ENCODE measurements at places on chromosomes 12 and 14. TPM values are rescaled to one million over a fixed set of nuclear protein-coding genes. Genes with fewer than 3 reads are reported as not detected.
A peak's percentile ranks its signal among the peaks of the same experiment; 100 is the strongest.

DNA sequence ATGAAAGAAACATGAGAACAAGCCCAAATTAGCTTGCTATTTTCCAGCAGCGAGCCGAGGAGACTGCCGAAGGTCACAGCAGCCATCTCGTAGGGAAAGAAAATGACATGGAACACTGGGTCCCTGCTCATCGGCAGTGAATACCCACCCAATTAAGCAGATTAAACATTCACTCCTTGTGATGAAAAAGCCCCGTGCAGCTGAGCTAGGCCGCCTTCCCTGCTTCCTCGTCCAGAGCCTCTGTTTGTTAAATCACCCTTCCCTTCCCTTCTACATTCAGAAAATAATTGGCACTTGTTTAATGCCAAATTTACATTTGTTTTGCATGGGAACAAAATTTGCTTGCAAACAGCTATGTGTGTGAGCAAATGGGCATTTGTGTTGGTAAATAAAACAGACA is 342.5 kb downstream of the RMST start:
- no peaks in the 10 kb centered on the region for H3K36me3 ChIP-seq
- H3K4me3 ChIP-seq = no peak overlapping the region
- H3K4me1 ChIP-seq = no peaks in the 10 kb centered on the region
- no peaks in the 10 kb centered on the region for H3K27me3 ChIP-seq
- no peak for DNase-seq

GRCh38 chr12:9039397-9039977 is 50.1 kb downstream of the KLRG1 start:
- peaks cover 30% of the 10 kb centered on the region for H3K4me1 ChIP-seq
- H3K27me3 ChIP-seq = peaks cover 2% of the 10 kb centered on the region
- peak; percentile 47 for DNase-seq
- no peak overlapping the region for H3K4me3 ChIP-seq
- no peak overlapping the region for H3K27ac ChIP-seq
- peaks cover 1% of the 10 kb centered on the region for H3K36me3 ChIP-seq

DNA sequence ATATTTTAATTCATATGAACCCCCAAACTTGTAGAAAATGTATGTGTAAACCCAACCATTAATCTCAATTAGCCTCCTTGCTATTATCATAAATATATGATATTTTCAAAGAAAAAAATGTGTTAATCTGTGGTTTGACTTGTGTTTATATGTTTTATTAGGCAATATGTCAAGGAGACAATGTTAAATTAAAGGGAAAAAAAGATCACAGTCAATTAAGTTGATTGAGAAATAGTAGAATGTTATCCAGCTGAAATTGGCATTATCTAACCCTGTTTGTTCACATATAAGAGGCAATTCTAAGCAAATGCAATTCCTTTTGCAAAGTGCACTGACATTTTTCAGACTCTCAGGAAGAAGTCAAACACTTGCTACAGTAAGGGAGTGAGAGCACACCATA is 745.3 kb downstream of the C12orf50 start:
- H3K4me1 ChIP-seq = no peaks in the 10 kb centered on the region
- no peaks in the 10 kb centered on the region for H3K27me3 ChIP-seq
- H3K4me3 ChIP-seq = no peak overlapping the region
- DNase-seq = no peak
- H3K36me3 ChIP-seq = no peaks in the 10 kb centered on the region

- H3K4me1 ChIP-seq = no peaks in the 10 kb centered on the region
- H3K36me3 ChIP-seq = no peaks in the 10 kb centered on the region
- no peak overlapping the region for H3K27ac ChIP-seq
- H3K27me3 ChIP-seq = peaks cover 5% of the 10 kb centered on the region
Measured at GRCh38 chr14:59427653-59428580, 37.3 kb downstream of the GPR135 start.

DNA sequence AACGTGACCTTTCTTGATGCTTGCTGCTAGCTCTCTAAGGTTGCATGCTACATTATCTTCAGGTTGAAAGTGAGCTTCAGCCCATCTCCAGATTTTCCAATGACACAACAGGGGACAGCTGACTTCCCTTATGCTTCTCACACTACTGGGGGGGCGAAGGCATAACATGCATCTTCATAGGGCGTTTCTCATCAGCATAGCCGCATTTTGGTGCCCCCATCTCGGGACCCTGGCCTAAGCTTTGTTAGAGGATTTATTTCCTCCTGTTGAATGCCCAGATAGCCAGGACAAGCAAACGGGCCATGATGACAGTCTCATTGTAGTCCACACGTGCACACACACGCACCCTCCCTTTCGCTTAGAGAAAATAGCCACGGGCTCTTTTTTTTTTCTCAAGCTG is 30.7 kb downstream of the SSPN start:
- no peak overlapping the region for H3K27ac ChIP-seq
- no peaks in the 10 kb centered on the region for H3K4me1 ChIP-seq
- no peak overlapping the region for H3K4me3 ChIP-seq
- no peaks in the 10 kb centered on the region for H3K36me3 ChIP-seq

- H3K36me3 ChIP-seq = no peaks in the 10 kb centered on the region
- H3K27me3 ChIP-seq = no peaks in the 10 kb centered on the region
- H3K4me3 ChIP-seq = no peak overlapping the region
- no peak overlapping the region for H3K27ac ChIP-seq
- no peak for DNase-seq
Measured at GRCh38 chr14:55851961-55852360, 266.2 kb upstream of the PELI2 start.

GRCh38 chr12:71060426-71060825 is 97.4 kb downstream of the TSPAN8 start:
- H3K4me1 ChIP-seq = no peaks in the 10 kb centered on the region
- DNase-seq = no peak
- H3K4me3 ChIP-seq = no peak overlapping the region
- H3K36me3 ChIP-seq = no peaks in the 10 kb centered on the region
- no peak overlapping the region for H3K27ac ChIP-seq

- peak; percentile 50 for DNase-seq
- peaks cover 2% of the 10 kb centered on the region for H3K36me3 ChIP-seq
- H3K4me1 ChIP-seq = peaks cover 25% of the 10 kb centered on the region
- H3K27me3 ChIP-seq = peaks cover 75% of the 10 kb centered on the region
- peak overlapping the region; percentile 85 for H3K27ac ChIP-seq
- H3K4me3 ChIP-seq = peak overlapping the region; percentile 87
Measured at GRCh38 chr14:72892103-72892878, 1.6 kb downstream of the DPF3 start.

GRCh38 chr12:100268835-100269564 is 2.0 kb downstream of the SCYL2 start:
- peaks cover 38% of the 10 kb centered on the region for H3K4me1 ChIP-seq
- peak overlapping the region; percentile 7 for H3K27ac ChIP-seq
- DNase-seq = no peak
- no peaks in the 10 kb centered on the region for H3K27me3 ChIP-seq
- peak overlapping the region; percentile 90 for H3K4me3 ChIP-seq
- peaks cover 8% of the 10 kb centered on the region for H3K36me3 ChIP-seq

DNA sequence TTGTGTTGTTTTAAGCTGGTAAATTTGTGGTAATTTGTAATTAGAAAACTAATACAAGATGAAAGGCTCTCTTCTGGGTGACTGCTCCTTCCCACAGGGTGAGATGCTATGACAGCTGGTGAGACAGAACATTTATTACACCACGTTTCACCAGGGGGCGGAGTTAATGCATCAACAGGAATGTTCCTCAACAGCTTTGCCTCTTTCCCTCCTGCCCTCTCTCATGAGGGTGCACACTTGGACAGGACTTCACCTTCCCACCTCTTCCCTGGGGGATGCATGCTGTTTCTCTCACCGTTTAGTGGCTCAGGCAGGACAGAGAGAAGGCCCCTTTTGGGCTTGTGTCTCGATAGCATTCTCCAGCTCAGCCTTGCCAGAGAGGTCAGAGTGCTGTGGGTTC is 13.4 kb upstream of the PPP1R1A start:
- no peaks in the 10 kb centered on the region for H3K36me3 ChIP-seq
- no peak overlapping the region for H3K27ac ChIP-seq
- H3K4me3 ChIP-seq = no peak overlapping the region
- DNase-seq = no peak
- H3K27me3 ChIP-seq = peaks cover 17% of the 10 kb centered on the region

GRCh38 chr12:119383206-119383605 is 48.7 kb downstream of the CCDC60 start:
- H3K4me3 ChIP-seq = no peak overlapping the region
- H3K36me3 ChIP-seq = no peaks in the 10 kb centered on the region
- peaks cover 1% of the 10 kb centered on the region for H3K27me3 ChIP-seq
- H3K4me1 ChIP-seq = no peaks in the 10 kb centered on the region
- DNase-seq = no peak

DNA sequence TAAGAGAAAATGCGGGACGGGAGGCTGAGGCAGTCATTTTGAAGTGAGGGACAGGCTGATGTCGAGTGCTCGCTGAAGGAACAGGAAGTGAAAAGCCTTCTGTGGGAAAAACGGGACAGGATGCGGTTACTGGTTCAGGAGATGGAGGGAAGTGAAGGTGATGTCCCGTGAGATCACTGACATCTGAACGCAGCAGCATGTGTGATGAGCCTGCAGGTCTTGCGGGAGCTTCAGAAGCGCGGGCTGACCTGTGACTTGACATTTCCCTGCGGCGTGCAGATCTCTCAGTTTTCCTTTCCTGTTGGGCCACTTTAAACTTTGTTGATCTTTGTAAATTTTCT is 77.8 kb downstream of the DDX51 start:
- H3K4me3 ChIP-seq = peak overlapping the region; percentile 51
- H3K27ac ChIP-seq = peak overlapping the region; percentile 73
- peaks cover 42% of the 10 kb centered on the region for H3K4me1 ChIP-seq

GRCh38 chr12:53972152-53972702 is 699 bp upstream of the HOXC11 start:
- H3K4me3 ChIP-seq = no peak overlapping the region
- H3K4me1 ChIP-seq = peaks cover 13% of the 10 kb centered on the region
- H3K27ac ChIP-seq = no peak overlapping the region
- peaks cover 91% of the 10 kb centered on the region for H3K27me3 ChIP-seq
- no peak for DNase-seq

- DNase-seq = no peak
- H3K27me3 ChIP-seq = no peaks in the 10 kb centered on the region
- H3K4me1 ChIP-seq = no peaks in the 10 kb centered on the region
- H3K27ac ChIP-seq = no peak overlapping the region
Measured at GRCh38 chr14:30194741-30195148, 267.1 kb upstream of the PRKD1 start.

The ZBTB42 gene
- total RNA-seq = 5.8 TPM

The AMN1 gene
- 6.1 TPM for total RNA-seq

The KRT75 gene
- not detected for total RNA-seq

The KRT7 gene
- total RNA-seq = 2.5 TPM

The BDKRB1 gene
- not detected for total RNA-seq

The FAM181A gene
- not detected for total RNA-seq

The TCL1B gene
- total RNA-seq = not detected

Measured in activated CD4-positive, alpha-beta T cell treated with anti-CD3 and anti-CD28 coated beads, Interleukin-2, amount 10 ng/mL, durations not matched to agents 7 days and 5 days (primary cell).